HAP-1 (cell line): ENCODE measurements at places on chromosomes 5 and 9.

DNA sequence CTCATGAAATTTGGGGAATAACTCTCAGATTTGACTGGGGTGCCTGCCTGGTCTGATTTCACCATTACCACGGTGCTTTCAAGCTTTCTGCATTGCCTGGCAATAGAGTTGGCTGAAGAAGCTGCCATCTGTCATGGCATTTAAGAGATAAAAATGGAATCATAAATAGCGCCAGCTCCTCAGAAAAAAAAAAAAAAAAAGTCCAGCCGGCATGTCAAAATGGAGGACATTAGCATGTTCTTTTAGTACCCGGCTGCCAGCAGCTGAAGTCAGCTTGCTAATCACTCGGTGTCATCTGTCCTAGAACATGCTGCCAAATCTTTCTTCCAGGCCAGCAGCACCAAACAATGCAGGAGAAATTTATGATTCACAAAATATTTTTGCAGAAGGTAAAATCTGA is 57.7 kb upstream of the CER1 start:
- DNase-seq = no peak

DNA sequence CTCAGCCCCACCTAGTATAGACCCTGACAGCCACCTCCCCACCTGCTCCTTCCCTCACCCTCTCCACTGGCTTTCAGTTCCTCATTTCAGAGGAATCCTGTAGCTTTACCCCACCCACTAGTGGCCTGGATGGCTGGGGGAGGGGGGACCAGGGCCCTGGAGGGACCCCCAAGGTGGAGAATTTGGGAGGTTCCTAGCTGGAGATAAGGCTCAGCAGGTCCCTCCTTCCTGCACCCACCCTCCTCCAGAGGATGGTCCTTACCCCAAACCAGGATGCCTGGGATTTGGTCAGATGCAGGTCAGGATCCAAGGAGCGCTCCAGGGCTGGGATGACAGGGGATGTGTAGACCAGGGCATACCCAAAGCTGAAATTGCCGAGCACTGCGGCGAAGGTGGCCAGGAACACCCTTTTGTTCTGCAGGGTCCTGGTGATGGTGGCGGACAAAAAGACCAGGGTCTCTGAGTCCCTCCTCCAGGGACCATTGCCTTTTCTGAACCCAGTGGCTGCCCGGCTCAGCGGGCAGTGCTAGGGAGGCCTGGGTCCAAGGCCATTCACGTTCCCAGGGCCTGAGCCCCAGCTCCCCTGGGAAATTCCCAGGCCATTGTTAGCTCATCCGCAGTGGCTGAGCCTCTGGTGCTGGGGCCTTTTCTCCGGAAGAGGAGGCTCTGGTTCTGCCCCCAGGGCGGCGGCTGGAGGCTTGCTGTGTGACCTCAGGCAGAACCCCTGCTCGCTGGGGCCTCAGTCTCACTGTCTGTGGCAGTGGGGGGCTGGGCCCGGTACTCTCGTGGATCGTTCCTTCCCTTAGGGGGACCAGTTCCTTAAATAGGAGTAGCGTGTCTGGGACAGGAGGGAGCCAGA is 678 bp downstream of the SLC2A6 start:
- DNase-seq = peak; percentile 73

- DNase-seq = no peak
Observed at GRCh38 chr9:109652971-109653370, 127.0 kb upstream of the PALM2AKAP2 start.

- no peak for DNase-seq
Observed at GRCh38 chr5:115289104-115289503, 7.3 kb downstream of the CCDC112 start.

GRCh38 chr9:18566121-18566520 is 92.2 kb downstream of the ADAMTSL1 start:
- DNase-seq = no peak

- DNase-seq = no peak
Observed at GRCh38 chr9:89408628-89409101, 89.2 kb downstream of the SEMA4D start.

DNA sequence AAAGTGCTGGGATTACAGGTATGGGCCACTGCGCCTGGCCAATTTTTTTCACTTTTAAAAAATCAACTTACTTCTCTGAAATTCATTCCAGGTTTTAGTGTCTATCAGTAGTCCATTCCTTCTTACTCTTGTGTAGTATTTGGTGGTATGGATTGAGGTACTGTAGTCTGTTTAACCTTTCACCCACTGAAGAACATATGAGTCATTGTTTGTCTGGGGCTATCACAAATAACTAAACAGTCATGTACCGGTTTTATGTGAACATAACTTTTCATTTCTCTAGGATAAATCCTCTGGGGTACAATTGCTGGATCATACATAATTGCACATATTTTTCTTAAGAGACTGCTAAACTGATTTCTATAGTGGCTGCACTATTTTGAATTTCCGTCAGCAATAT is 1188.0 kb upstream of the CDH9 start:
- DNase-seq = no peak

DNA sequence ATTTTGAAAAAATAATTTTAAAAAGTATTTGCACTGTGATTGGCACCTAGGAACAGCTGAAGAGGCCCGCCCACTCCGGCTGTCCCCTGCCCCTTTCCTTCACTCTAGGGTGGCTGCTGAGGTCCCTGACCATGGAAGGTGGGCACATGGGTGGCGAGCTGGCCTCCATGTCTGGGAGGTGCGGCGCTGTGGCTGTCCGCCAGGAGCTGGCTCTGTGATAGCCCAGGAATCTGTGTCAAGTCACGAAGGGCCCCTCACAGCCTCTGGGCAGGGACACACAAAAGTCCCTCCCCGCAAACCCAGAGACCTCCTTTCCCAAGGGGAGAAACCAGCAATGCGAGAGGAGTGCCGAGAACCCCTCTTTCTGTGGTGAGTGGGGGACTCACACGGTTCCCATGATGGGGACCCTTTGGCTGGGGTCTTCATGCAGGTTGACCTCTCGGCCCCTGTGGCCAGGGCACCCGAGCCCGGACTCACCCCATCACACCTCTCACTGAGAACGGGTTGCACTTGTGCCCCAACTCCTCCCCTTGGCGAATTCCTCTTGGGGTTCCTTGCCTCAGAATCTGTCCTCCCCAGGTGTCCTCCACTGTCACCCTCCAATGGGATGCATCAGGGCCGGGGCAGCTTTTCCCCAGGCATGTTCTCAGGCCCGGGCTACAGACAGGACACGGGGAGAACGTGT is 168.0 kb downstream of the GAPVD1 start:
- DNase-seq = no peak

DNA sequence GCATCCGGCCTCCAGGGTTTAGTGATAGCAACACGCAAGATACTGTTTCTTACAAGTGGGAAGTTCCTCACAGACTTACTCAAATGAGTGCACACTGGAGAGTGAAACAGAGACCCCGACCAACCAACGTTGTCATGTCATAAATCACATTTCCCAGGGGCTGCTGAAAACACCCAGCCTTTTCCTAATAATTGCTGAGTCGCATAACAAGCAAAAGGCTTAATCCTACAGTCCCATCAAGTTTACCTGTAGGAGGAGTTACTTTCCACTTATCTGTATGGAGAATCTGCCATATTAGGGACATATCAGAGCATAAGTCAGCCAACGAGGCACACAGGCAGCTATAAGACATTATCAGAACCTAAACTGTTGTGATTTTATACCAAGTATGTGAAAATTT is 156.4 kb upstream of the LHFPL2 start:
- no peak for DNase-seq

- no peak for DNase-seq
Observed at GRCh38 chr9:29144476-29144875, 1571.2 kb upstream of the C9orf72 start.

GRCh38 chr5:152465140-152465539 is 60.1 kb upstream of the NMUR2 start:
- DNase-seq = no peak

GRCh38 chr9:133951265-133951664 is 40.9 kb downstream of the VAV2 start:
- no peak for DNase-seq

GRCh38 chr5:76333571-76333970 is 69.5 kb upstream of the IQGAP2 start:
- no peak for DNase-seq

DNA sequence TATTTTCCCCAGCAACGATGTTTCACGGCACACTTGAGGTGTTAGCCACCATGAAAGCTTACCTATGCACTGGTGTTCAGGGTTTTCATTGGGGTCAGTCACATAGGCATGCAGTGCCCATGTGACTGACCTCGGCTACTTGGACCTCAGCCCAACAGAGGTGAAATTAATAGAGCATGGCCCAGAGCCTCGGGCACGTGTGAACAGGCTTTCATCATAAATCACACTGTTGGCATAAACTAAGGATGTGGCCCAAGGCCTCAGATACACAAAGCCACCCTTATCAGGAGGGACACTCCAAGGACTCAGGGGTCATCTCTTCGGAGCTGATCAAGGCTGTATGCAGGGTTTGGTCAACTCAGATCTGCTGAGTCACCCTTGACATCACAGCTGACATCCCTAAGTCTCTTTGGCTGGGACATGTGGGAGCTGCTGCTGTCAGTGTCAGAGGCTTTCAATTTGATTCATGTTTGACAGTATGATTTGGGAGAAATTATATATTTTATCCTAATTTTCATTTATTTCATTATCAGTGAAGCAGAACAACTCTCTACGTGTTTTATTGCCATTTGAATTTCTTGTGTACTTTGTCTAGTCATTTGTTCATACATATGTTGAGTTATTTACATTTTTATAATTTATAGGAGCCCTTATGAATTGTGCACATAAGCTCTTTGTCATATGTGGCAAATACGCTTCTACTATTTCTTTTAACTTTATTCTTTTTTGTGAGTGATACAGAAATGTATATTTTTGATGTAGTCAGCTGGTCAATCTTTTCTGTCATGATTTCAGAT is 59.7 kb upstream of the ANKRD33B start:
- no peak for DNase-seq

DNA sequence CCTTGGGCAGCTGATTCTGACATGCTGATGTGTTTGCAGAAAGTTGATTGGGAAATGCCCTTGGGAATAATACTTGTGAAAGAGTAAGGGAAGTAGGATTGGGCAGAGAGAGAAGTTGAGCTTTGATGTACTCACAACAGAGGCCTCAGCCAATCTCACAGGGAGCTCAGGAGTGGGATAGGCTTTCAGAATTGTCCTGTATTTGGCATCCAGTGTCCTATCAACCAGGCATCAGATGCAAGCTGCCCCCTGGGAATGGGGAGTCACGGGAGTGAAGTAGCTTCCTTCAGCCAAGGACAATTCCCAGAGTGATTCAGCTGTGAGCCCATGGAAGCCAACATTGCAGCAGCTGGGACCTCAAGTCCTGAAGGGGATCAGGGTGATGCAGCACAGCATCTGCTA is 39.6 kb downstream of the DMAC1 start:
- DNase-seq = no peak

DNA sequence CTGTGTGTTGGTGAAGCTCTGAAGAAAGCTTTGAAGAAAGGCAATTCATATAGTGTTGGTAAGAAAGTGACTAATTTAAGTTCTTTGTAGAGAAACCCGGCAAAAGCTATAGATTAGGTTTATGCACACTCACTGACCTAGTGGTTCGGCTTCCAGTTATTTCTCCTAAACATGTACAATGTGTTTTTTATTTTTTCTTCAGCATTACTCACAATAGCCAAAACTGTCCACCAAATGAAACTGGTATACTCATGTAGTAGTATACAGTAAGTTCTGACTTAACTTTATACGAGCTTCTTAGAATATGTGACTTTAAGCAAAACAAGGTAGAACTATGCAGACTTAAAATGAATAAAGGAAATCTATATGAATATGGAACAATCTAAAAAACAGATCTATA is 44.8 kb downstream of the PJA2 start:
- no peak for DNase-seq
